ENCODE measurements at places on chromosomes 6 and 20.

DNA sequence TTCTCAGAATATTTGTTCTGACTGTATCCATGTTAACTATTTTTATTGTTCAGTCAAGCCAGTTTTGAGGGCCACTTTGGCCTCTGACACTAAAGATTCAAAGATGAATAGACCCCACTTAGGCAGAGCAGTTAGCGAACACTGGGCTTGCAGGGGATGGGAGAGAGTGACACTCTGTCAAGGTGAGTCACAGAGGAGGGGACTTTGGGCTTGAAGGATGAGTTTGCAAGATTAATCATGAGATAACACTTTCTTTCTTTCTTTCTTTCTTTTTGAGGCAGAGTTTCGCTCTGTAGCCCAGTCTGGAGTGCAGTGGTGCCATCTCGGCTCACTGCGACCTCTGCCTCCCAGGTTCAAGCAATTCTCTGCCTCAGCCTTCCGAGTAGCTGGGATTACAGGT, 46.4 kb downstream of the SPATA2 start:
- DNase-seq = no peak

GRCh38 chr6:36610041-36610955, 16.1 kb downstream of the SRSF3 start:
- DNase-seq = no peak

GRCh38 chr6:105482227-105482844, 79.5 kb upstream of the PREP start:
- peak; percentile 14 for DNase-seq

DNA sequence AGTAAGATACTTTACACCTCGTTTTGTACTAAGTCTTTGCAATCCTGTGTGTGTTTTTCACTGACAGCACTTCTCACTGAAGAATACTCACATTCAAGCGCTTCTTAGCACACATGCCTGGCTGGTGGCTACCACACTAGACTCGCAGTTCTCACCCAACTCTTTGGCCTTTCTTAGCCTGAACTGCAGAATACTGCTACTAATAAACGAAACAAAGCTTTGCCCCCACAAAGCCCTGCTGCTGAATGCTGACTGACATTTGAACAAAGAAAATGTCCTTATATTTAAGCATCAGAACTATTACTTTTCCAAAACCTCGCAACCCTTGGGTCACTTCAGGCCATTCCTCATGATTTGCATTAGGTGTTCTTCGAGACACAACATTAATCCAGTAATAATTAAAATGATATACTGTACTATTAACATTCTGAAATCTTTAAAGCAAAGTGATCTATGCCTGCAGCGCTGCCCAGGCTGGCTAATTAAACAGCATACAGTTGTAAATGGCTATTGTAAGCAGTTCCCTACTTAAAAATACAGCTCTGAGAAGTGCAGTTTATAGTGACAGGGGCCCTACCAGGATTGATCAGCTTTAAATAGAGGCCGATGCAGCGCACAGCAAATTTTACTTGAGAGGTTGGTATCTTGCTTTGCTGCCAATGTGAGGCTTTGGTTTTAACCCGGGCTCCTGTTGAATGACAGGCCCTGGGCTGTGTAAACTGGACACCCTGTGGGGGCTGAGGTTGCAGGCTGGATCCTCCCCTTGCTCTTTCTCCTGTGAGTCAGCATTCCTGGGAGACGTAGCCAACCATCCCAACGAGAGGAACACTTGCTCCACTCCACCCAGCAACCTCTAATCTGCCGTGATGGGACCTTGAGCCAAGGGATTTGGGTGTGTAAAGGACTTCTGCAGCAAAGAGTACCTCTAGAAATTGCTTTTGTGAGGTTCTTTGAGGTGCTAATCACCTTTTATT, 899.0 kb downstream of the TFAP2A start:
- DNase-seq = no peak

GRCh38 chr20:39785252-39785917, 823.2 kb downstream of the DHX35 start:
- DNase-seq = no peak

GRCh38 chr6:53306819-53307347, 41.9 kb downstream of the ELOVL5 start:
- DNase-seq = peak; percentile 44

GRCh38 chr6:142055219-142055618, 77.5 kb upstream of the GJE1 start:
- no peak for DNase-seq

GRCh38 chr6:43989581-43990146, 137.6 kb downstream of the MRPL14 start:
- DNase-seq = no peak

- DNase-seq = peak; percentile 33
Observed at GRCh38 chr20:43537921-43538877, 20.6 kb upstream of the SGK2 start.

- DNase-seq = no peak
Observed at GRCh38 chr20:58402305-58402704, 13.3 kb downstream of the VAPB start.

- DNase-seq = peak; percentile 68
Observed at GRCh38 chr6:110528101-110528929, 51.9 kb upstream of the SLC22A16 start.

DNA sequence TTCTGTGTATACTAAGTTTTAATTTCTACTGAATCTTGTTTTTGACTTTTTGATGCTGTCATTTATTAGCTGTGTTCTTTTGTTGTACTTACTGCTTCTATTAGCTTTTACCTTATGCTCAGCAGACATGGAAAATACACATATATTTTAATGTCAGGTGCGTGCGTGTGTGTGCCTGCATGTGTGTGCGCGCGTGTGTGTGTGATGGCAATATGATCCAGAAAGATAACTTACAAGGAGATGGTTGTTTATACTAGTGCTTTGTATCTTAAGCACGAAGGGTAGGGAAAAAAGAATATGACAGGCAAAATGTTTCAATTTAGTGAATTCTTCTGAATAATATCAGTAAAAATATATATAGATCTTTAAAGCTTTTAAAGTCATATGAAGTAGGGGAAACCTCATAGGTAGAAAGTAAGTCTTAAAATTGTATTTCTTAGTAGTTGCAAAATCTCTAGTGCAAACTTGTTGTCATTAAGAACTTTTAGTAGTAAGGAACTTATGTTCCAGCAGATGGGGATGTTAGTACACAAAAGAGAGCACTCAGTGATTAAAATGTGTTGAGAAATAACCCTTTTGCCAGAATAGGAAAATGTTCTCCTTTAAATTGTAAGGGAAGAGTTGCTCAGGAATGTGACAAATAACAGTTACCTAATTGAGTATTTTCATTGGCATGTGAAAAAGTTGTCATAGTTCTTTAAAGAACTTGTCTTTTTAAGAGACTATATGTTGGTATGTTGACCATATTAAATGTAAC, 13.2 kb downstream of the QKI start:
- peak; percentile 33 for DNase-seq

- no peak for DNase-seq
Observed at GRCh38 chr6:17491416-17492142, 98.2 kb downstream of the CAP2 start.

- no peak for DNase-seq
Observed at GRCh38 chr6:73041051-73041450, 184.2 kb downstream of the KHDC1L start.

- DNase-seq = peak; percentile 51
Observed at GRCh38 chr6:35305117-35305516, 7.5 kb downstream of the DEF6 start.

DNA sequence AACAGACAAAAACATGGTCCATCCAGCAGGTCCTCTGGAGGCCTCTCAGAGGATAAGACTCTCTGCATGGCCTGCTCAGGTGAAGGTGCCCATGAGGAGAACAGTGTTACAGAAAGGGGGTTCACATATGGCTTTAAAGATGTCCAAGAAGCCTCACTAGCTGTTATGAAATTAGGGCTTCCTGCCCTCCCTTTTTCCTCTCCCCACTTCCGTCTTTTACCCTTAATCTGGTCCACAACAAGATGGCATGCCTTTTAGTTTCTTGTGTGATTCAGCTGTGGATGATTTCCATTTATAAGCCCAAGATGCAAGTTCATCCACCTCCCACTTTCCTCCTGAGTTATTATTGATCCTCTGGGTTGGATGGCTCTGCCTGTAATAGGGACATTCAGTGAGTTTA, 14.0 kb downstream of the GCNT2 start:
- DNase-seq = no peak
